T-helper 17 cell (primary cell): ENCODE measurements at places on chromosomes 3 and 15. TPM values are rescaled to one million over a fixed set of nuclear protein-coding genes. Genes with fewer than 3 reads are reported as not detected.

Gene NEK4
- total RNA-seq = 7.3 TPM

Gene GRM7
- not detected for total RNA-seq

- H3K4me1 ChIP-seq = peaks cover 10% of the 10 kb centered on the region
- DNase-seq = no peak
- no peak overlapping the region for H3K27ac ChIP-seq
- H3K27me3 ChIP-seq = peaks cover 20% of the 10 kb centered on the region
- peaks cover 8% of the 10 kb centered on the region for H3K36me3 ChIP-seq
These were observed 15.3 kb downstream of the P2RY14 start for GRCh38 chr3:151262871-151263525.

DNA sequence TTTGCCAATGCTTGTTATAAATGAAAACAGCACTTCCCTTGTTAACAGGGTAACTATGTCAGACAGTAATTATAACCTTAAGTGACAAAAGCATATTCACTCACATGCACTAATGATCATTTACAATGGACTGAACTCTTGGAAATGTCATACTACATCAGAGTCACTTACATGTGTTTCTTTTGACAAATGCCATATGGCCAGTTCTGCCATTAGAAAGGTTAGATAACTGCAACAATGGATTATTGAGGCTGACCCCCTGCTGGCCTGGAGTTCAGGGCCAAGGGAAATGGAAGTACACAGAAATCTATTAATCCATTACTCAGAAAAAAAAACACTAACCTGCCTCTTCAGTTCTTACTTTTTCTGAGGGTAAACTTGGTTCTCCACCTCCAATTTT, 313.4 kb downstream of the CNTN3 start:
- no peaks in the 10 kb centered on the region for H3K27me3 ChIP-seq
- H3K27ac ChIP-seq = no peak overlapping the region
- DNase-seq = no peak
- no peak overlapping the region for H3K4me3 ChIP-seq

DNA sequence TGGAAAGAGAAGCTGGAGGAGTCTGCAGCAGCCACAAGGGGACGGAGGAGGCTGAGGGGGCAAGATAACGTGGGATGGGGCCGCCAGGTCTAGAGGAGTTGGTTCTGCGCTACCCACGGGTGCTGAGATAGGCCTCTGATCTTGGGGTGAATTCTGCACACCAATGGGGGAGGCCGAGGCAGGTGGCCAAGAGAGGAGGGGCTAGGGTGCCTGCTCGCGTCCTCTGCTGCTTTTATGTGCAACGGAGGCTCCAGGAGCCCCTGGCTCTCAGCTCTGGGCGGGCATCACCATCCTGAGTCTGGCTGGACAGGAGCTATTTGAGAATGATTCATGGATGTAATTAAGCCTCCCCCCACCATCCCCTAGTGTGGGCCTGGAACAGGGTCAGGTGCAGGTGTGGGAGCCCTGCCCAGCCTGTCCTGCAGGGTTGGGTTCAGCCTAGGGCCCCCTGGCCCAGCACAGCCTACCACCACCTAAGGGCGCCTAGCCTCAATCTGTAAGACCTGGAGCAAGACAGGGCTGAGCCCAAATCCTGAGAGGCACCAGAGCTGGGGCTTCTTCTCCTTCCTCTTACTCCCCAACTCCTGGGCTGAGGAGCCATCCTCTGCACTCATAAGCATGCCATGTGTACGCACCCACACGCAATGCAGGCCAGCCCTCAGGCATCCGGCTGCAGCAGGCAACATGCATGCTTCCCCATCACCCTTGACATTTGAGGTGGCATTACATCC, 32.3 kb upstream of the SEMA3F start:
- no peak overlapping the region for H3K4me3 ChIP-seq
- H3K36me3 ChIP-seq = peaks cover 2% of the 10 kb centered on the region
- peaks cover 2% of the 10 kb centered on the region for H3K4me1 ChIP-seq
- no peaks in the 10 kb centered on the region for H3K27me3 ChIP-seq
- no peak for DNase-seq

- no peak overlapping the region for H3K4me3 ChIP-seq
- peaks cover 66% of the 10 kb centered on the region for H3K27me3 ChIP-seq
- no peaks in the 10 kb centered on the region for H3K4me1 ChIP-seq
- DNase-seq = no peak
- peaks cover 6% of the 10 kb centered on the region for H3K36me3 ChIP-seq
- H3K27ac ChIP-seq = no peak overlapping the region
These were observed 86.1 kb downstream of the CHRD start for GRCh38 chr3:184465883-184466412.

DNA sequence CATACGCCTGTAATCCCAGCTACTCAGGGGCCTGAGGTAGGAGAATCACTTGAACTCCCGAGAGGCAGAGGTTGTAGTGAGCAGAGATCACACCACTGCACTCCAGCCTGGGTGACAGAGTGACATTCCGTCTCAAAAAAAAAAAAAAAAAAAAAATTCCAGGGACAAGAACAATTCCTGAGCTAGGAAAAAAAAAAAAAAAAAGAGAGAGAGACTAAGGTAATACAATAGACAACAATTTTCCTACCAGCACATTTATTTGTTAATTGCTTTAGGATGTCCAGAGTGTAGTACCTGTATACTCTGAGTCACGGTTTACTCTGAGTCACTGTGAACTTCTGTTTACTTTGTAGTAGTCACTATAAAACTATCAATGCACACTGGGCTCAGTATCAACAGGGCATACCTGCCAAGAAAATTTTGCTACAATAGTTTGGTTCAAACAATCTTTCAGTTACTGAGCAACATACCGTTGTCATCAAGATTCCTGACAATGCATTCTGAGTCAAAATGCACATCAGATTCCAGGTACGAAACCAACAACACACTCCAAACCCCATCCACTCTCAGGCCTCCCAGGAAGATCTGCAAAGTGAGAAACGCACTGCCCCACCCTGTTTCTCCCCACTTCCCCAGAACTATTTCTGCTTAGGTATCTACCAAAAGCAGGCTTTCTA, 28.3 kb downstream of the IGF2BP2 start:
- peaks cover 2% of the 10 kb centered on the region for H3K36me3 ChIP-seq
- no peak overlapping the region for H3K4me3 ChIP-seq
- H3K27me3 ChIP-seq = peaks cover 34% of the 10 kb centered on the region
- H3K27ac ChIP-seq = no peak overlapping the region

- DNase-seq = no peak
- H3K4me1 ChIP-seq = peaks cover 19% of the 10 kb centered on the region
- H3K4me3 ChIP-seq = no peak overlapping the region
- H3K27ac ChIP-seq = no peak overlapping the region
- H3K27me3 ChIP-seq = no peaks in the 10 kb centered on the region
- no peaks in the 10 kb centered on the region for H3K36me3 ChIP-seq
These were observed 15.7 kb downstream of the BHLHE40 start for GRCh38 chr3:4994823-4995499.

GRCh38 chr3:127158614-127159229, 34.2 kb upstream of the PRR23E start:
- no peaks in the 10 kb centered on the region for H3K36me3 ChIP-seq
- DNase-seq = no peak
- H3K27ac ChIP-seq = no peak overlapping the region
- H3K4me1 ChIP-seq = no peaks in the 10 kb centered on the region

GRCh38 chr15:71109905-71110304, 5.4 kb upstream of the THSD4 start:
- H3K36me3 ChIP-seq = peaks cover 2% of the 10 kb centered on the region
- no peak overlapping the region for H3K4me3 ChIP-seq
- H3K4me1 ChIP-seq = peaks cover 4% of the 10 kb centered on the region
- DNase-seq = no peak
- no peak overlapping the region for H3K27ac ChIP-seq

- peaks cover 1% of the 10 kb centered on the region for H3K4me1 ChIP-seq
- H3K36me3 ChIP-seq = peaks cover 3% of the 10 kb centered on the region
- no peaks in the 10 kb centered on the region for H3K27me3 ChIP-seq
- H3K27ac ChIP-seq = peak overlapping the region; percentile 19
- no peak for DNase-seq
- H3K4me3 ChIP-seq = no peak overlapping the region
These were observed 68.4 kb downstream of the TLE3 start for GRCh38 chr15:70029297-70029701.
